CD4-positive, alpha-beta T cell treated with Interleukin-6 for 4 hours (primary cell): ENCODE measurements at places on chromosomes 12 and 14.

DNA sequence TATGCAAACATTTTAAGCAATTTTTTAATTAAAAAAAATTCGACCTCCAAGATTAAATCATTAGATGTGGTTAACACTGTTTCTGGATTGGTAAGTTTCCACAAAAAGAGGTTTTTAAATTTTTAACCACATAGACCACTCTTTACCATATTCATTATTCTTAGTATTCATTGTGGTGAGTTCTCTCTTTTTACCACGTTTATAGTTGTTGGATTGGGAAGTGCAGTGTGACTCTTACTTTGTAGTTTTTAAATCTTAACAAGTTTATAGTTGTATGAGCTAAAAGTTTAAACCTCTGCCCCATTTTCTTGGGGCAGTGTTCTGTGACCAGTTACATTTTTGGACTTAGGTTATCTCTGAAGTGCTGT lies 8.6 kb downstream of the ATP2A2 start:
- no peak for DNase-seq

- no peak for DNase-seq
Measured at GRCh38 chr12:18979401-18980126, 150.0 kb upstream of the PLEKHA5 start.

DNA sequence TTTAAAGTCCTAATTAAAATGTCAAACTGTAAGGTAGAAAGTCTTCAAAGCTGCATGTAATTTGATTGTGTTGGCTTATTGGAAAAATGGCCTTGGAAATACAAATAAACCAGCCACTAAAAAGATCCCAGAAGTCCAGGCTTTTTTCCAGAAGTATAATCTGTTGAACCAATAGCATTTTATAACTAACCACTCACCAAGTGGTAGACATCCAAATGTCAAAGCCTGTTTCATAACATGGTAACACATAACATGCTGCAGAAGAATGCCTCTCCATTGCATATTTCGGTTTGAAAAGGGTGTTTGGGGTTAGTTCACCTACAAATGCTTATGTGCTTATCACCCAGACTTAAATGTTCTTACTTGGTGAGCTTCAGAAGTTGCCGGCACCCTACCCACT lies 183.7 kb upstream of the DIO2 start:
- no peak for DNase-seq

DNA sequence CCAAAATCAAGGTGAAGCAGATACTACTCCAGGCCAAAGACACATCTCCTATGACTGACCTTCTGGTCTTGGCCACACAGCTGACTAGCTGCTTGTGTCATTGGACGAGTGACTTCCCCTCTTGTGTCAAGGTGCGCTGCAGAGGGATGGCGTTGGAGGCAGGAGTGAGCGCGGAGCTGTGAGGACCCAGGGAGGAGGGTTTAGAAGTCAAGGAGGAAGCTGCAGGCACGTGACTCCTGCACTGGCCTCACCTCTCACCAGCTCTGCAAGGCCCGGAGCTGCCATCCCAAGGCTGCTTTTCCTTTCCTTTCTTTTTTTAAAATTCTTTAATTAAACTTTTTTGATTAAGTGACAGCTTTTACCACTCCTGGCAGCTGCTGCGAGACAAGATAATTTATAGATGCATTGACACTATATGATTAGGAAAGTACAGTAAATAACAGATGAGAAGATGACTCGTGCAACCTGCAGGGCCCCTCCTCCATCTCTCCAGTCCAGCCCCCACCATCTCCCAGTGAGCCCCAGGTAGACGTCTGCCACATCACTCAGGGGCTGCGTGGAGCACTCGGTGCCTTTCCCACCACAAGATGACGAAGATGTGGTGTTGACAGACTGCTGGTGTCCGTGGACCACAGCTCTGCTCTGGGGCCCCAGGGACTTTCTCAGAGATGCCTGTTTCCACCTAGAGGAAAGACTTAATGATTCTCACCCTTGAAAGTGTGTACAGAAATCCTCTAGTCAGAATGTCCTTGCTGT lies 350.6 kb downstream of the CACNA1C start:
- DNase-seq: no peak

DNA sequence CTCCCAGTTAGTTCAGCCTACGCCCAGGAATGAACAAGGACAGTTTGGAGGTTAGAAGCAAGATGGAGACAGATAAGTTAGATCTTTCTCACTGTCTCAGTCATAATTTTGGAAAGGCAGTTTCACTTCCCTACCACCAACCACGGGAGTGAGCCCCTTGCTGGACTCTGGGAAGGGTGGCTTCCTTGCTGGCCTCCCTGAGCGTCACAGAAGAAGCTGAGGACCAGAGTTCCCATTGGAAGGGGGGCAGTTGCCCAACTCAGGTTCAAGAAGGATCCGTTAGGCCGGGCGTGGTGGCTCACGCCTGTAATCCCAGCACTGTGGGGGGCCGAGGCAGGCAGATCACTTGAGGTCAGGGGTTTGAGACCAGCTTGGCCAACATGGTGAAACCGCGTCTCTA lies 106.2 kb upstream of the MAX start:
- DNase-seq: no peak

GRCh38 chr14:59829469-59830337 lies 40.9 kb downstream of the RTN1 start:
- DNase-seq: no peak

DNA sequence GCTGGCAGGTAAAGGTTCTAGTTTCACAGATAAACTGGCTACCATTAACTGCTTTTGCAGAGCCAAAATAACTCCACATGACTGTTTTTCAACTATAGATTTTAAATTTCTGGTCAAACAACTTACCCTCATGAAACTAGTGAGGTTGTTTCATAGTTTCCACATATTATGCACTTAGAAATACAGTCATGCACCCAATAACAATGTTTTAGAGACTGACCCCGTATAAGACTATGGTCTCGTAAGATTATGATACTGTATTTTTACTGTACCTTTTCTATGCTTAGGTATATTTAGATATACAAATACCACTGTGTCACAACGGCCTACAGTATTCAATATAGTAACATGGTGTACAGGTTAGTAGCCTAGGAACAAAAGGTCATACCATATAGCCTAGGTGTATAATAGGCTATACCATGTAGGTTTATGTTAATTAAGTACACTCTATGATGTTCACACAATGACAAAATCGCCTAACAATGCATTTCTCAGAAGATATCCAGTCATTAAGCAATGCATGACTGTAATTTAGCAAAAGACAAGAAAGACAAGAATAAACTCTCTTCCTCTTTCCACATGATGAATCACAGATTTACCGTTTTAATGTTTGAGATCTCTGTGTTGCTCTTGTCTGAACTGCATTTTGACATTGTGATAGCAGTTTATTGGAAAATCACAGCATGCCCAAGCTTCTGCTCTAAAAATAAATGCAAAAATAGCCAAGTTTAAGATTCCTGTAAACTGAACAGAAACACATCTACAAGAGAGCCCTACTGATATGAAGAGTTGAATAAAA lies 17.1 kb downstream of the DICER1 start:
- DNase-seq: no peak

DNA sequence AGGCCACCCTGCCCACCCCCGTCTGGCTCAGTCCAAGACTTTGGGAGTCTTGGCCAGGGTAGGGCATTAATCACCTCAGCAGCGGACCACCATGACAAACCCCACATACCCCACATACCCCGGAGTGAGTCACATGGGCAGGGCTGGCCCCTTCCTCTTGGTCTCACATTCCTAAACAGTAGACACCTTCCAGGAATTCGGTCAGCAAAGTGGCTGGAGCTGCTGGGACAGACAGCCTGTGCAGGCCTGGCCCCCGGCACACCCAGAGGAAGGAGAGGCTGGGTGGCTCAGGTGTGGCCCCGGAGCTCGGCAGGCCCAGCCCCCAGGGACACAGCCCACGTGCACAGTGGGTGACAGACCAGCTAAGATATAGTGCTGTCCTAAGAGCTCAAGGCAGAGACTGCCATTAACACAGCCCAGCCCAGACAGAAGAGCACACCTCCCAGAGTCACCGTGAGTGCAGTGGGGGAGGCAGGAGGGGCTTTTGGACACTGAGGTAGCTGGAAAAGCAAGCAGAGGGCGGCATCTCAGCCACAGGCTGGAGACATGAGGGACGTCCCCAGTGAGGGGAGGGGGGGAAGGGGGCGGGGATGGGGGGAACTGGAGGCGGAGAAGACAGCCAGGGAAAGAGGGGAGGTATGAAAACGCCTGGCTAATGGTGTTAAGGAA lies 24.0 kb downstream of the CCDC85C start:
- DNase-seq: no peak

DNA sequence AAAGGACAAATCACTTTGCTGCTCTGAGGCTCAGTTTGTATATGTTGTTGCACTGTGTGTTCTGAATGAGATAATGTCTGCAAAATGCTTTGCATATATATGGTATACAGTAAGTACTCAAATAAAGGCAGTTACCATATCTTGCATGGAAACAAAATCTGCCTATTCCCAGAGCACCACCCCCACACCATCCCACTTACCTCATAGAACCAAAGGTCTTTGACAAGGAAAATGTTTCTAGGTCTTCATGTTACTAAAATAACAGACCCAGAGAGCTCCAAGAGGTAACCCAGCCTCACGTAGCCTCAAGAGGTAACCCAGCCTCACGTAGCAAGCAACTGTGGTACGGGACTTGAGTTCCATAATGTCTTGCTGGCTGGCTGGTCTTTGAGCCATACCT lies 71.6 kb upstream of the CMKLR1 start:
- no peak for DNase-seq

- DNase-seq: no peak
Measured at GRCh38 chr12:27981874-27982273, 9.3 kb upstream of the PTHLH start.

DNA sequence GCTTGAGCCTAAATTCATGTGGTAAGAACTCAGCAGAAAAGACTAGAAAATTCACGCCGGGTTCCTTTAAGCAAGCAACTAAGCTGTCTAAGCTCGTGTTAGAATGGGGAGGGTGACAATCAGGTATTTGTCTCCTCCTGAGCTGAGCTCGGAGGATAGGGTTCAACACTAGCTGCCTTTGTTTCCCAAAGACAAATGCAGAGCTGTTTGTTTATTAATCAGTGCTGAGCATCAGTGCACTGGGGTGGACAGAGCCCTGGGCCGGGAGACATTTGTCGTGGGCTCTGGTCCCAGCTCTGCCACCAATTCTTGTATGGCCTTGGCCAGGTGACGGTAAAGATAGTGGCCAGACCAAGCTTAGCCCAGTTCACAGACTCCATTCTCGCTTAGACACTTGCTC lies 43.7 kb downstream of the DEGS2 start:
- no peak for DNase-seq

GRCh38 chr14:85687456-85687855 lies 157.5 kb downstream of the FLRT2 start:
- DNase-seq: no peak

- DNase-seq: no peak
Measured at GRCh38 chr14:60087668-60088067, 4.1 kb upstream of the PCNX4 start.

- no peak for DNase-seq
Measured at GRCh38 chr12:32012249-32012785, 53.1 kb downstream of the RESF1 start.

DNA sequence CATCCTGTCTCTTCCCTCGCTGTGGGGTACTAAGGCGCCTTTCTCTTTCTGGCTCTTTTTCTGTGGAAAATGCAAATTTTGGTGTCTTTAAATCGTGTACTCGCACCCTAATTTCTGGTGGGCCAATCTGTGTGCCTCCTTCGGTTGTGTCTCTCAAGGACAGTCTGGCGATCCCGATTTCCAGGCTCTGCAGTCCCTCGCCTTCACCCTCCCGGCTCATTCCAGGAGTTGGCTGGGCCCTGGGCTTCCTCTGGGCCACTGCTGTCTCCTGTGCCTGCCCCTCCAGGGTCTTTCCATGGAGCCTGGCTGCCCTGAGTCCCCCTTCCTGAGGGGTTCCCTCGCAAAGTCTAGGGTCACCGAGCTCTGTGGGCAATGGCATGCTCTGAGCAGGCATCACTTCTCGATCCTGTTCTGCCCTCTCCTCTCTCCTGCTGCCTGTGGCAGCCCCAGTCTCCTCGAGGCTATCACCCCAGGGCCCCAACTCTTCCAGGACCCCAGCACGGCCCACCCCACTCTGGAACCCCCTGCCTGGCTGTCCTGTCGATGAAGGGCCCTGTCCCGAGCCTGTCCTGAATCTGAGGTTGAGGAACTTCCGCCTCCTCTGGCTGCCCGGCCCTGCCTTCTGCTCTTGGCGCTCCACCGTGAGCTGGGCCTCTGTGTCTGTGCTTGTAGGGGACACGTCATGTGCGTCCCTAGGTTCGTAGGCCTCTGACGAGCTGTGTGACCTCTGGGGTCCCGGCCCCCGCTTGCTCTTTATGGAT lies 24.1 kb downstream of the AHNAK2 start:
- no peak for DNase-seq

DNA sequence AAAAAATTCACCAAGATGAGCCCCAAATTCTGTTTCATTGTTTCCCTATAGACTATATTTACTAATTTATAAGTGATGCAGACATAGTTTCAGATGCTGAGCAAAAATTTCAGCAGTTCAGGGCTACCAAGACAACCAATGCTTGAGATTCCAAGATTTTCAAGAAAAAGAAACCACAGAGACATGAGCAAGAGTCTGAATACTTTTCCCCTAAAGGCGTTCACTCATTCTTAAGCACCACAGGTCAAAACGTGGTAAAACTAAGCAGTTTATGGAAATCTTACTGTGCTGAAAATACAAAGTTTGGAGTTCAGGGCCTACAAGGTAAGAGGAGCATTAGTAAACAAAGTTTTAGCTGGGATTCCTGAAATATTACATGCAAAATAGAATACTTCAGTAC lies 221.2 kb downstream of the KCNH5 start:
- DNase-seq: no peak

DNA sequence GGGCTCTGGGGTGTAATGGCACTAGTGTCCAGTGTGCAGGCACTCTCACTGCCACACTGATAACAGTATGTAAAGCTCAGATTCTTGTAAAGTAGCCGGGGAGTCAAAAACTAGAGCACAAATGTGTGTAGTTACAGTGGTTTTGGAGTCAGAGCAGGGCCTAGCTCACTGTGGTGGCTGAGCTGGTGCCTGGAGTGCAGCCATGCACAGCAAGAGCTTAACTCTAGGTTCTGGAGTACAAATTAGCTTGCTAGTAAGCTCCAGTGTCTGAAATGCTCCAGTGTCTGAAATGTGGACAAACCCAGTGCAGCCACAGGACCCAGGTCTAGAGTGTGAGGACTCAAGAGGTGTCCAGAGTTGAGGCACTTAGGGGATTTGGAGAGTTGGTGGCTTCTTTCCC lies 149.2 kb downstream of the MSRB3 start:
- no peak for DNase-seq
